Chondrocyte (in vitro differentiated cells): ENCODE measurements at places on chromosomes 6 and 20.

- no peak for DNase-seq
These were observed 150.3 kb downstream of the AKAP7 start for GRCh38 chr6:131285548-131285947.

GRCh38 chr6:10140824-10141223 lies 274.1 kb downstream of the TFAP2A start:
- DNase-seq: no peak

- no peak for DNase-seq
These were observed 18.9 kb downstream of the TFAP2A start for GRCh38 chr6:10395704-10396546.

DNA sequence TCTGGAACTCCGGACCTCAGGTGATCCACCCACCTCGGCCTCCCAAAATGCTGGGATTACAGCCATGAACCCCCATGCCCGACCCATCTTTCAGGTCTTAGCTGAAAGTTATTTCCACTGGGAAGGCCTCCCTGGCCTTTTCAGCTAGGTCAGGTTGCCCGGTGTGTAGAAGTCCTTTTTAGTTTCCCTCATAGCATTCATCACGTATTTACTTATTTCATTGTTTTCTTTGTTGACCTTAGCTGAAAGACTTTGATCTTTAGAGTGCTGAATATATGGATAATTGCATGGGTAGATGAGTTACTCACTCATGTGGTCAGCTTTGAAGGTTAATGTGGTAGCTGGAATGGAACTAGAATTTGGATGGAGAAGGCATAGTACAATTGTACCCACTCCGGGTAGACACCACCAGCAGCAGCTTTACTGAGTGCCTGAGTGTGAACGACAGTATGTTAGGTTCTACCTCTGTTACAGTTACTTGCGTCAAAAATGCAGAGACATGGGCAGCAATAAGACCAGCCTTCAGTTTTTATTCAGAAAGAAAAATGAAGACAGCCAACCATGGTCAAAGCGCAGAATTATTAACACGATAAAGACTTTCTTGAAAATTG lies 9.1 kb downstream of the KIZ start:
- no peak for DNase-seq

DNA sequence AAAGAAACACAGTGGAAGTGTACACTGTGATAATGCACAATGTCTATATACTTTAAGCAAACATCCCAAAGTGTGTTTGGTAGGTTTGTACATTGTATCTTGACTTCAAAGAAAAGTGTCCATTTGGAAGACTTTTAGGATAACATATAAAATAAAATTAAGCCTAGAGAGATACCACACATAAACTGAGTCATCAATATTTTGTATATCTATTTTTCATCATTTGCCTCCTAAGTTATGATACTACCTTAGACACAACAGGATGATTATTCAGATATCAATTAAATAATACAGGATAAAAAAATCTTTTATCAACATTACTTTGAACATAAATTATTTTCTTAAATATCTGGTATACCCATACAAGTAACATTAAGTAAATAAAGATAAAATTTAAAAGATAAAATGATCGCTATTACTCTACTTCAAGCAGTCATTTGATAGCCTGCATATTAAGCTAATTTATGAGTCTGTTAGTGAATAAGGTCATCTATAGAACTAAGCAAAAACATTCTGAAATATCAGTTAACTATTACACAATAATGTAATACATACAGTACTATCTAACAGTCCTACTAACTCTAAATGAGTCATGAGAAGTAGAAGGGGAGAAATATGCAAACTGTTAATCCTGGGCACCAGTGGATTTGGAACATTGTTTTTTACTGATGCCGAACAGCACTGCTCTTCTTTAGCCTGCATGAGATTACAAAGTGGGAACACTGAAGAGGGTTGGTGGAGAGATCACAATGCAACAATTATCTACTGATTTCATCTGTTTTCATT lies 158.4 kb upstream of the SIM1 start:
- no peak for DNase-seq

DNA sequence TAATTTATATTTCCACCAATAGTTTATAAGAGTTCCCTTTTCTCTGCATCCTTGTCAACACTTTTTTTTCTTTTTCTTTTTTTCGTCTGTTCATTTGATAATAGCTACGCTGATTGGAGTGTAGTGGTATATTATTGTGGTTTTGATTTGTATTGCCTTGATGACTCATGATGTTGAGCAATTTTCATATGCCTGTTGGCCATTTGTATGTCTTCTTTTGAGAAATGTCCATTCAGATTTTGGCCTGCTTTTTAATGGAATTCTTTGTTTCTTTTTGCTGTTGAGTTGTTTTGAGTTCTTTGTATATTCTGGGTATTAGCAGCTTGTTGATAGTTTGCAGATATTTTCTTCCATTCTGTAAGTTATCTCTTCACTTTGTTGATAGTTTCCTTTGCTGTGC lies 773.4 kb downstream of the KIF16B start:
- DNase-seq: no peak

DNA sequence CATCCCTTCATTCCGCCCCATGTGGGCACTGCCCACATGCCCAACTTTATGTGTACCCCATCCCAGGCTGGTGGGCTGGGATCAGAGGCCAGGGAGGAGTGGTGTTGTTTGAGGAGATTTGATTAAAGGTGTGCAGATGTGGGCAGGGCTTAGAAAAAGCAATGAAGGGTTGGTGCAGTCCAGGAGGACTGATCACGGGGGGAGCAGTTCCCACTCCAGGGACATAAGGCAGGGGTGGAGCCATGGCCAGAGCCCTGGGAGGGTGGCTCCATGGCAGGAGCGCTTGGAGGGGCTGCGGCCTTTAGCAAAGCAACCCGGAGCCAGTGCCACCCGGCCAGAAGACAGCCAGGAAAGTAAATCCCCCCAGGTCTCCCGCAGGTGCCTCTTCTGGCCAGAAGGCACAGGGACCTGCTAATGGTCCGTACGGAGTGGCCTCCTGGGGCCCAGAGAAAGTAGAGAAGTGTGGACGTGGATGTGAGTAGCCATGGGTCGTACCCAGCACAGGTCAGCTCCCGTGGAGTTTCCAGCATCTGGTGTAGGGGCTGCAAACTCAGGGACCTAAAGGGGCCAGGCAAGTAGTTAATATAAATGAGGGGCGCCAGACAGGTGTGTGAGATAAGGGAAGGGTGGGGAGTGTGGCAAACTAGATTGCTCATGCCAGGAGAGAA lies 62.1 kb upstream of the APCDD1L start:
- DNase-seq: peak; percentile 60

GRCh38 chr6:100479179-100480035 lies 14.7 kb upstream of the SIM1 start:
- DNase-seq: no peak

GRCh38 chr20:22368235-22368634 lies 216.1 kb downstream of the FOXA2 start:
- DNase-seq: no peak

GRCh38 chr6:11228935-11229654 lies 3.4 kb downstream of the NEDD9 start:
- DNase-seq: no peak

DNA sequence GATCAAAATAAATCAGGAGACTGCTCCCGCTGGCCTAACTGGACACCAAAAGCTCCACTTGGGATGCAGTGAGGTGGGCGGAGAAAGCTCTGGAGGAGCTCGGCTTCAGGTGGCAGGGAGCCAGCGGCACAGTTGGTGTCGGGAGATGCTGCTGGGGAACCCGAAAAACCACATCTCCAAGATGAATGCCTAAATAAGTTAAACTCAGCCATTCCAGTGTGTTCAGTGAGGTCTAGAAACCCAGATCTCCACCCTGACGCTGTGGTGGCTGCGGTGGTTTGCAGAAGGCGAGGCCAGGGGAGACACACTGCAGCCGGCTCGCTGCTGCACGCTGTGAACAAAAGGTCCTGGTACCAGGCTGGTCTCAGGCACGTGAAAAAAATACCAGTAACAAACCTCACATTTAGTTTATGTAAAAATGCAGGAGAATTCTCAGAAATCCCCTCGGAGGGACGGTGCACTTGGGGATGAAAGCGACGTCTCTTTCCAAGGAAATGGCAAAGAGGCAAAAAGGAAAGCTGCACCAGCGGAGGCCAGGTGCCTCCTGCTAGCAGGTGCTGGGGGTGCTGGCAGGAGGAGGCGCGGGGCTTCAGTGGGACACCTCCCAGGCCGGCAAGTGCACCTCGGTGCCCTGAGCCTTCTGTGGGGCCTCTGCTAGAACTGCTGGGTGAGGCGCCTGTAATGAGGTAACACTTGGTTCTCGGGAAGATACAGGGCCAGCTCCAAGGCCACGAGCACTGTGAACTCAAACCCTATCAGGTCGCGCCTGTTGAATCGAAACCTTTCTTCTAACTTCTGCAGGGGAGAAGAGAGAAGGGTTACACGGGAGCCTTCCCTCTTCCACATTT lies 3.6 kb downstream of the RPS21 start:
- DNase-seq: no peak

GRCh38 chr6:43968110-43968965 lies 158.9 kb downstream of the MRPL14 start:
- no peak for DNase-seq

- DNase-seq: no peak
These were observed 205.1 kb upstream of the SGK1 start for GRCh38 chr6:134523051-134523450.

DNA sequence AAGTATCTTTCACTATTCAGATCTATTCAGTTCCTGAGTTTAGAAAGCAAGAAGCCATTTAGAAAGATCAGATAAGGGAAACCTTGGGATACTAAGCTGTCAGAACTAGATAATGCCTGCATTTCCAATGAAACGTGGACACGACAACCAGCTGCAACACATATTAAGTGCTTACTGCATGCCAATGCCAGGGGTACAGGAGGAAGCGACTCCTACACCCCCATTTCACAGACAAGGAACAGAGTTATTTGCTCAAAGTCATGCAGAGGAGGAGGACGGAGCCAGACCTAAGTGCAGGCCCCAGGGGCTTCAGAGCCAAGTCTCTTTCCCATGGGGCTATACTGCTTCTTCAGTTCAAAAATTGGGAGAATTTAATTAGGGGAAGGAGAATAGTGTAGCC lies 62.4 kb downstream of the PREX1 start:
- DNase-seq: no peak

GRCh38 chr20:57613481-57613921 lies 6.7 kb downstream of the ZBP1 start:
- DNase-seq: no peak

DNA sequence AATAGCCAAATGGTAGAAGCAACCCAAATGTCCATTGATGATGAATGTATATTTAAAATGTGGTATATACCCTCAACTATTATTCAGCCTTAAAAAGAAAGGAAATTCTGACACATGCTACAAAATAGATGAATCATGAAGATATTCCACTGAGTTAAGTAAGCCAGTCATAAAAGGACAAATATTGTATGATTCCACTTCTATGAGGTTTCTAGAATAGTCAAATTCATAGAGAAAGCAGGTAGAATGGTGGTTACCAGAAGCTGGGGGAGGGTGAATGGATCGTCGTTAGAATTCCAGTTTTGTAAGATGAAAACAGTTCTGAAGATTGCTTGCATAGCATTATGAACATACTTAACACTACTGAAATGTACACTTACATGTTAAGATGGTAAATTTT lies 214.3 kb upstream of the MYLIP start:
- DNase-seq: no peak

DNA sequence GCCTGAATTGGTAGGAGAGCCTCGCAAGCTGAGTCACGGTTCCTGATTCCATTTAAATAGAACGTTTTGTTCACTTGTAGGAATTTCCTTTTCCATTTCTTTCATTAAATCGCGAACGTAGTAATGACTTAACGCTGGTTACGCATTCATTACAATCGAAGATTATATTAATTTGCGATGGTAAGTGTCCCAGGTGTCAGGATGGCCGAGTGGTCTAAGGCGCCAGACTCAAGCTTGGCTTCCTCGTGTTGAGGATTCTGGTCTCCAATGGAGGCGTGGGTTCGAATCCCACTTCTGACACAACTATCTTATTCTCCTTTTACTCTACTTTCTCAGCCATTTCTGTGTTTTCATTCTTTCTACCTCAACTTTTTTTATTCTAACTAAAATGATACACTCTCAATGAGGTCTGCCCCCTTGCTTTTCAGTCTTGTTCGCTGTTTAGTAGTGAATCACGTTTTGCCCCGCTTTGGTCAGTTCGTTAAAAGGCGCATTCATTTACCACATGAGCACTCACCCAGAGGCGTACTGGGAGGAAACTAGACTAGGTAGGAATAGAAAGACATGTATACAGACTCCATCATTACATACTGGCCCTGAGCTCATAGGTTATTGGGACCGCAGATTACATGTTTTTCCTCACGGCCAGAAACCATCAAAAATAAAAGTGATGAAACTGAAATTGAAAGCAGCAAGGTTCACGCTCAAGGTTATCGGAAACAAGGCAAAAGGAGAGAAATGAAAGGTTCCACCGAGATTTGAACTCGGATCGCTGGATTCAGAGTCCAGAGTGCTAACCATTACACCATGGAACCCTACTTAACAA lies 17.3 kb upstream of the TRIM27 start:
- no peak for DNase-seq

- DNase-seq: no peak
These were observed 114.4 kb downstream of the SLC23A2 start for GRCh38 chr20:4886771-4887527.

GRCh38 chr6:9851541-9852380 lies 563.1 kb downstream of the TFAP2A start:
- DNase-seq: no peak

DNA sequence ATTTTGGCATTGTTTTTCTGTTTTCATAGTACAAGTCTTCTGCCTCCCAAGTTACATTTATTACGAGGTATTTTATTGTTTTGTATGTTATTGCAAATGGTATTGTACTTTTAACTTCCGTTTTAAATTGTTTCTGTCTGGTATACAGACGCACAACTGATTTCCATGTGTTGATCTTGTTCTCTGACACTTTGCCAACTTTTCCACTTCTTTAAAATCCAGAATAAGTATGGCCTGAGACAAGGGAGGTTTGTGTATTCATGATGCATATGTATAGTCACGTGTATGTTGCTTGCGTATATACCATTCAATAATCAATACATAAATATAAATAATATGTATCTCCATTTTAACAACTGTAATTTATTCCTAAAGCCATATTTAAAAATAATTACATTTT lies 41.2 kb downstream of the THBS2 start:
- DNase-seq: no peak
